Ammon's horn (tissue), 1 donor: ENCODE measurements at places on chromosomes 2 and 18.
A peak's percentile ranks its signal among the peaks of the same experiment; 100 is the strongest.

DNA sequence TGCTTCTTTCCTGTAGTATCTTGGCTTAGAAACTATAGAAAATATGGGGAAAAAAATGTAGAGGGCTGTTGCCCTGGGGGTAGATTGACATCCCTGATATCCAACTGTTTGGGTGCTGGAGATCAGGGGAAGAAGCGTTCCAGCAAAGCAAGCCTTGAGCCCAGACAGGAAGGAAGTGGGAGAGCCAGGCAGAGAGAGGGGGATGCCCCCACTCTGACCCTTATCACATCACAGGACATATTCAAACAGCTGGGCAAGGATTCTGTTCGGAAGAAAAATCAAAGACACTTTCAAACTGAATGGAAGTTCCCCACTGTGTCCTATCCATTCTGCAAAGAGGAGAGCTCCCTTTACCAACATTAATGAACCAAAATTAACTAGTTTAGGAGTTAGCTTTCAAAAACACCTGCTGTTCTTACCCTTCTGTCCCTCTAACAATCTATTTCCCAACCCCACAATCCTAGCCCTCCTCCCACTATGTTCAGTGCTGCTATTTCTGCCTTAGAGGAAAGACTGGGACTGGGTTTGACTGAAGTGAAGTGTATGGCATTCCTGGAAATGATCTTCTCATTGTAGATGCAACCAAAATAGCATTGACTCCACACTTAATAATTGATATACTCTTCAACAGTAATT lies 16.9 kb upstream of the KCNG3 start:
- no peak for DNase-seq

GRCh38 chr2:198957181-198957580 lies 500.6 kb downstream of the SATB2 start:
- DNase-seq, result no peak

DNA sequence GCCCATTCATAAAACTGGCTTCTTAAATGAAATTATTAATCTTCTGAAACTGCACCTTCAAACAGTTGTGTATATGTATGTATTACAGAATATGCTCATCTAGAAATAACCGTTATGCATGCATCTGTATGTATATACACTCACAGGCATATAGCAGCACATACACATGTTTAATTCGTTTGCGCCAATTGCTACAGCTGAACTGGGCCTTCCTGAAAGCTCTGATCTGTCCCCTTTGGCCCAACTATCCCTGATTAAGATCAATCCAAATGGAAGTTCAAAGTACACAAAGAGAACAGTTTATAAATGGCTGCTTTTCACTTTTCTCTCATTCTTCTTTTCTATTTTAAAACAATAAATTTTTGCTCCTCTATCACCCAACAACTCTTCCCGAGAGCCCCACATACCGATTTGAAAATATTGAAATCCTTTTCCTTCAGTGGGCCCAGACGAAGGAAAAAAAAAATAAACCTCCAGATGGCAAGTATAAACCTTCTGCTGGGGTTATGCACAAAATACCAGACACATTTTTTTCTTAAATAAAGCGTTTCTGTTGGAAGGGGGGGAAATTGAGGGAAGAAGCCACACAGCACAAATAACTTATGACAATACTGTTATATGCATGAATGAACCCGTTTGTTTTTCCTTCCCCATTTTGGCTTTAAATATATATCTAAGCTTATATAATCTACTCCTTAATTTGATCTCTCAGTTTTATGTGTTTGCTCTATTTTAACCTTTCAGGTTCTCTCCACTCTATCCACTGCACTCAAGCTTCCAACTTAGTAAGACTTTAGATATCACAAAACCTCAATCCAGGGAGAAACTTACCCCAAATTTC lies 267.3 kb downstream of the TCF4 start:
- DNase-seq, result peak; percentile 65

GRCh38 chr2:197889041-197889440 lies 84.6 kb downstream of the PLCL1 start:
- peak; percentile 58 for DNase-seq

DNA sequence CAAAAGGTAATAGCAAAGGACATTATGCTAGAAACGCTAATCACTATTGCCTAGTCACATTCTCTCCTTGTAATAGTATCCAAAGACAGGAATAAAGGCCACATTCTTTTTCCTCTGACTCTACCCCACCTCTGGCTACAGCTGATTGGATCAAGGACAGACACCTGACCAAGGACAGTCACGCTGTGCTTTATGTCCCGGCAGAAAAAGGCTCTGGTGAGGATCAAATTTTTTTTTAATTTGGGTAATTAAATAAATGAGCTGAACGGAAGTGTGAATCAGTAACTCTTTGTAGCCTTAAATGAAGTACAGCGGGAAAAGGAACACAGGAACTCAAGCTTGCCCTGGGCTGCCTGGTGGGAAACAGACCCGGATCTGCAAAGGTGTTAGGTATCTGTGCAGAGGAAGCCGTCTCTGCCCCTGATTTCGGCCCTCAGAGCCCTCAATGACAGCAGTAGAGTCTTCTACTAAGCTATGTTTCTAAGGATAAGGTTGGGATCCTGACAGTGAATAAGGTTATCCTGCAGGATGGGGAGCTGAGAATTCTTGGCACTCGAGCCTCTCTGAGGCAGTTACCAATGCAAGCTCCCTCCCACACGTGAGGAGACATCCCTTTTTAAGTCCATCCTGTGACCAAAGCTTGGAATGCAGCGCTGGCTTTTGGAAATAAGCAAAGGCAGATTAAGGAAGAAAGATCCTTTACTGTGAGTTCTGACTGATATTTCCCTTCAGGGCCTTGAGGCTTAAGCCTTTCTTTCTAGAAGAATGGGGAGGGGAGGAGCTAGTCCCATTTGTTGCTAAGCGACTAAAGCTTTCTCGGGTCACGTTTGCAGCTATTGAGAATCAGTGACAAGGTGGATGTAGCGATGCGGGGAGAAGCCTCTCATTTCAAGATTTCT lies 37.8 kb upstream of the IKZF2 start:
- peak; percentile 4 for DNase-seq

- no peak for DNase-seq
Observed at GRCh38 chr18:3655254-3656050, 205.5 kb downstream of the TGIF1 start.

- no peak for DNase-seq
Observed at GRCh38 chr2:159136391-159136790, 150.1 kb downstream of the WDSUB1 start.

- no peak for DNase-seq
Observed at GRCh38 chr2:45137966-45138695, 128.9 kb upstream of the SIX2 start.

- no peak for DNase-seq
Observed at GRCh38 chr2:236459393-236459792, 110.2 kb upstream of the ACKR3 start.

GRCh38 chr18:69564602-69565001 lies 163.9 kb downstream of the DOK6 start:
- no peak for DNase-seq

- DNase-seq, result no peak
Observed at GRCh38 chr18:13233787-13234783, 15.5 kb downstream of the LDLRAD4 start.

DNA sequence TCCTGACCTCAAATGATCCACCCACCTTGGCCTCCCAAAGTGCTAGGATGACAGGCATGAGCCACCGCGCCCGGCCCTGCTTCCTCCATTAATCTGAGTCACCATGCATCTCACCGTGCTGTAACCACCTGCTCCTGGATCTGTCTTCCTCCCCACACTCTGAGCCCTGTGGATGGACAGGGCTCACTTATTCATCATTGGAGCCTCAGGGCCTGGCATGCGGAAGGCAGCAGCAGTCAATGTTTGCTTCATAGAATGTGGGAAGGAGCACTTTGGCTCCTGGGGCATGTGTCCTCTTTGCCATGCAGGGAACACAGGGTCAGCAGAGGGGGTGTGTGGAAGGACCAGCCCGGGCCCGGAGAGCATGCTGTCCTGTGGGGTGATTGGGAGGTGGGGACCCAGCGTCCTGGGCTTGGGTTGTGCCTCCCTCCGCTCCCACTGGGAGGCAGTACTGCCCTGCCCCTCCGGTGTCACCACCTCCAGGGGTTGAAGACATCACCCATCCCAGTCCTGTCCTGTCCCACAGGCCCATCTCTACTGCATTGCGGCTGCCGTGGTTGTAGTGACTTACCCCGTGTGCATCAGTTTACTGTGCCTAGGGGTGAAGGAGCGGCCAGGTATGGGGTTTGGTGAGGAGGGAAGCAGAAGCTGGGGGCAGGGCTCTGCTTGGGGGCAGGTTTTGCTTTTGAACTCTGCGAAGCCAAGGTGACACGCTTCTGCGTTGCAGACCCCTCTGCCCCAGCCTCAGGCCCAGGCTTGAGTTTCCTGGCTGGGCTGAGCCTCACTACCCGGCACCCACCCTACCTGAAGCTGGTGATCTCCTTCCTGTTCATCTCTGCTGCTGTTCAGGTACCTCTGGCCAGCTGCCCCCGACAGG lies 11.5 kb downstream of the MFSD2B start:
- DNase-seq, result no peak

DNA sequence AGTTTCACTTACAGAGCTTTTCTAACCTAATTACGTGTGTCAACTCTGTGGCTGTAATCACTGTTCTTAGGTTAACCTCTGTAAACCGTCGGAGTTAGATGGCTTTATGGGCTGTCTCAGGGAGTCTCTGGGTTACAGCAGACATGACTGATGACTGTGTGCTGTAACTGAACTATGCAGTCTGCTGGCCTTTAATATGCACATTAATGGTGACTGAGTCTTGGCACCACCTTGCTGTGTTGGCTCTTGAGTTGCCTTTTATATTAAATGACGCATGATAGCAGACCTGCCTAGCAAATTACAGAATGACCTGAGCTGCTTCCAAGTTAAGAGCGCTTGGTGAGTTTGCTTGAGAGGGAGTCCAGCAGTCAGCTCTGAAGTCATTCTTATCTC lies 90.1 kb downstream of the ACKR3 start:
- DNase-seq, result no peak

DNA sequence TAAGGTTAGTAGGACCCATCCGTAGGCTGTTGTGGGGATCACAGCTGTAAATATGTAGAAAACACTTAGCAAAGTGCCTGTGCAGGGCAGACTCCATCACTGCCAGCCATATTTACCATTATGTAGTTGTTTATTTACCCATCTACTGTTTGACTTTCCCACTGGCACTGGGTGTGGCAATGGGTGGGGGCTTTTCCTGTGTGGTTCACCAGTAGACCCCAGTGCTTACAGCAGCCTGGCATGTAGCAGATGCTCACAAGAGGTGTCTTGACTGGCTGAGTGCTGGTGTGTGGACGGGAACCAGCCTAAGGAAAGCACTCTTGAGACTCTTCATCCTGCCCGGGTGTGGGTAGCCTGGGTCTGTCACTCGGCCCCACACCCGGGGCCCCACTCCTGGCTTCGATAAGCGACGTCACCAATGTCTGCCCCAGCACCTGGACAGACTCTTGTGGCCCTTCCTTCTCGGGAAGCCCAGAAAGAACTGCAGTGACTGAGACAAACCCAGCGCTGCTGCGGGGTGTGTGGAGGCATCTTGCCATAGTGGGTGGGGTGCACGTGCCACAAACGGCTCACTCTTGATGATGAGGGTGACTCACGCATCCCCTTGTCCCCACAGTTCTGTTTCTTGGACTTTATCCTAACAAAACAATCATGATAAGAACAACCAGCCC lies 78.3 kb downstream of the HDAC4 start:
- DNase-seq, result no peak

DNA sequence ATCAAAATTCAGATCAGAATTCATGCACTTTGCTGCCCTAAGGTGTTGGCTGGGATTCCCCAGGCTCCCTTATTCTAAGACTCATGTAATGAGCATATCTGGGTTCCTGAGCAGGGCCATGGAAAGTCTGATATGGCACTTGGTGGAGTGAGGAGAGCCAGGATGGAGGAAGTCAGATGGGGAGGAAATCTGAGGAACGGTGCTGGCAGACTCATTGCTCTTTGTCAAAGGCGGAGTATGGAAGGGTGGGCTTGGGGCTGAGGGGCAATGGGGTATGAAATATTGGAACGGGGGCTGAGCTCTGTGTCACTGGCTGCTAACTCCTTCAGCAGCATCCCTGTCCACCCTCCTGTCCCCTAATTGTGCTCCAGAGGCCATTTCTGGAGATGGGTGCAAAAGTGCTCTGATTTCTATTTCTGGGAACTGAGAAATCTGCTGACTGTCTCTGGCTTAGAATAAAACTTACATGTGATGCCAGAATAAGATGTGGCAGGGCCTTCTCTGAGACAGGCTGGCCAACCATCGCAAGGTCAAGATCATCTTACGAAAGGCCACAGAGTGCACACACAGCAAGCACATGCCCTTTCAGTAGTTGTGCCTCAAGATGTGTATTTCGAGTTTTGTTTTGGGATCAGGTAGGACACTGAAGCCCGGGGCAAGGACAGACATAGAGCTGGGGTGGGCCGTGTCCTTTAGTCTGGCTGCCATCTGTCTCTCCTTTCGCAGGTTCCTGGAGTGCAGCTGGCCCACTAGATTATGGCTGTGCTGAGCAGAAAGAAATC lies 480.0 kb upstream of the HS6ST1 start:
- peak; percentile 72 for DNase-seq
